Caco-2 (cell line): ENCODE measurements at places on chromosomes 11 and 22. TPM values are rescaled to one million over a fixed set of nuclear protein-coding genes. Genes with fewer than 3 reads are reported as not detected.

Gene PRRG4
- 6.8 and 6.9 TPM in 2 replicates for total RNA-seq

GRCh38 chr22:41181349-41182241, 23.5 kb upstream of the L3MBTL2 start:
- DNase-seq = no peak
- H3K4me3 ChIP-seq = no peak overlapping the region
- H3K27me3 ChIP-seq = no peaks in the 10 kb centered on the region
- H3K36me3 ChIP-seq = peaks cover 8% of the 10 kb centered on the region
- H3K4me1 ChIP-seq = peaks cover 4% of the 10 kb centered on the region

DNA sequence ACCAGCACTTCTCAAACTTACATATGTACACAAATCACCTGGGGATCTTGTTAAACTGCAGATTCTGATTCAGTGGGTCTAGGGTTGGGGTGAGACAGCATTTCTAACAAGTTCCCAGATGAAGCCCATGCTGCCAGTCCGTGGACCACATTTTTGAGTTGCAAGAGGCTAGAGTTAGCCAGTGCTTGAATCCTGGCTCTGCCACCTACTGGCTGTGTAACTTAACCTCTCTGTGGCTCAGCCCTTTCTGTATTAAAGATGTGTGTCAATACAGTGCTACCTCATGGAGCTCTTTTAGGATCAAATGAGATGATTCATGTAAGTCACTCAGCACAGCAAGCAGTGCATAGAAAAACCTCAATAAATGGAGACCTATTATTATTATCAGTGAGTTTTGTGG, 90.2 kb upstream of the ISX start:
- no peaks in the 10 kb centered on the region for H3K4me1 ChIP-seq
- no peak overlapping the region for H3K4me3 ChIP-seq
- DNase-seq = no peak
- H3K27ac ChIP-seq = no peak overlapping the region

- no peaks in the 10 kb centered on the region for H3K27me3 ChIP-seq
- DNase-seq = no peak
- no peak overlapping the region for H3K27ac ChIP-seq
- no peaks in the 10 kb centered on the region for H3K4me1 ChIP-seq
- H3K4me3 ChIP-seq = no peak overlapping the region
These were observed 99.6 kb upstream of the GRAMD1B start for GRCh38 chr11:123330471-123330870.

GRCh38 chr22:50206599-50206998, 5.8 kb downstream of the SELENOO start:
- H3K4me3 ChIP-seq = no peak overlapping the region
- DNase-seq = no peak
- H3K4me1 ChIP-seq = no peaks in the 10 kb centered on the region; the same call in 1 of the 2 replicates
- no peaks in the 10 kb centered on the region for H3K27me3 ChIP-seq
- no peak overlapping the region for H3K27ac ChIP-seq

Gene DHCR7
- 344 and 371 TPM in 2 replicates for total RNA-seq

GRCh38 chr11:74427384-74427886, 29.2 kb upstream of the PGM2L1 start:
- H3K36me3 ChIP-seq = no peaks in the 10 kb centered on the region
- no peaks in the 10 kb centered on the region for H3K4me1 ChIP-seq
- no peaks in the 10 kb centered on the region for H3K27me3 ChIP-seq
- H3K27ac ChIP-seq = no peak overlapping the region

Gene TRPM5
- total RNA-seq = not detected in 2 replicates

DNA sequence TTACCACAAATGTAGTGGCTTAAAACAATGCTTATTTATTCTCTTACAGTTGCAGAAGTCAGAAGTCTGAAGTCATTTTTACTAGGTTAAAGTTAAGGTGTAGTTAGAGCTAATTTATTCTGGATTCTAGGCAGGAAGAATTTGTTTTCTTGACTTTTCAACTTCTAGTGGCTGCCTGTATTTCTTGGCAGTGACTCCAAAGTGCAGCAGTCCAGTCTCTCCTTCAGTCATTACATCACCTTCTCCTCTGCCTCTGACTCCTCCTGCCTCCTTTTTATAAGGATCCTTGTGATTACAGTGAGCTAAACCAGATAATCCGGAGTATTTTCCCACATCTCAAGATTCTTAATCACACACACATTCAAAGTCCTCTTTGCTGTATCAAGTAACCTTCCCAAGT, 581.4 kb downstream of the KCNA4 start:
- DNase-seq = no peak
- no peak overlapping the region for H3K27ac ChIP-seq
- H3K4me1 ChIP-seq = no peaks in the 10 kb centered on the region
- no peak overlapping the region for H3K4me3 ChIP-seq
- no peaks in the 10 kb centered on the region for H3K36me3 ChIP-seq

GRCh38 chr22:43798492-43798891, 13.6 kb downstream of the EFCAB6 start:
- no peak overlapping the region for H3K4me3 ChIP-seq
- H3K4me1 ChIP-seq = no peaks in the 10 kb centered on the region
- no peaks in the 10 kb centered on the region for H3K36me3 ChIP-seq
- DNase-seq = no peak
